ENCODE measurements at places on chromosomes 6 and 20.

GRCh38 chr6:24931718-24932691 is 3.8 kb downstream of the RIPOR2 start:
- no peak for DNase-seq

DNA sequence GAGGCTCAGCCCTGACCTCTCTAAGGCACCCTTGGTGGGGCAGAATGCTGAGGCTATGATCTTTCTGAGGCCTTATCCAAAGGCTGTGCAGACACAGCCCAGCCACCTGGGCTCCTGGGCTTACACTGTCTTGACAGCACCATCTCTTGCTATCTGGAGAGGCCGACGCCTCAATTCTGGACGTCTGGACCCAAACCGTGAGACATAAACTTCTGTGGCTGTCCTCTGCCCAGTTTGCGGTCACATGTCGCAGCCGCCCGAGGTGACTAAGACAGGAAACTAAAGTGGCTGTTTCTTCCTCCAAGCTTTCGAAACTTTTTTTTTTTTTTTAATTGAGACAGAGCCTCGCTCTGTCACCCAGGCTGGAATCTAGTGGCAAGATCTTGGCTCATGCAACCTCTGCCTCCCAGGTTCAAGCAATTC is 49.3 kb downstream of the PRR18 start:
- no peak for DNase-seq

GRCh38 chr20:48227381-48227780 is 442.1 kb upstream of the SULF2 start:
- no peak for DNase-seq

DNA sequence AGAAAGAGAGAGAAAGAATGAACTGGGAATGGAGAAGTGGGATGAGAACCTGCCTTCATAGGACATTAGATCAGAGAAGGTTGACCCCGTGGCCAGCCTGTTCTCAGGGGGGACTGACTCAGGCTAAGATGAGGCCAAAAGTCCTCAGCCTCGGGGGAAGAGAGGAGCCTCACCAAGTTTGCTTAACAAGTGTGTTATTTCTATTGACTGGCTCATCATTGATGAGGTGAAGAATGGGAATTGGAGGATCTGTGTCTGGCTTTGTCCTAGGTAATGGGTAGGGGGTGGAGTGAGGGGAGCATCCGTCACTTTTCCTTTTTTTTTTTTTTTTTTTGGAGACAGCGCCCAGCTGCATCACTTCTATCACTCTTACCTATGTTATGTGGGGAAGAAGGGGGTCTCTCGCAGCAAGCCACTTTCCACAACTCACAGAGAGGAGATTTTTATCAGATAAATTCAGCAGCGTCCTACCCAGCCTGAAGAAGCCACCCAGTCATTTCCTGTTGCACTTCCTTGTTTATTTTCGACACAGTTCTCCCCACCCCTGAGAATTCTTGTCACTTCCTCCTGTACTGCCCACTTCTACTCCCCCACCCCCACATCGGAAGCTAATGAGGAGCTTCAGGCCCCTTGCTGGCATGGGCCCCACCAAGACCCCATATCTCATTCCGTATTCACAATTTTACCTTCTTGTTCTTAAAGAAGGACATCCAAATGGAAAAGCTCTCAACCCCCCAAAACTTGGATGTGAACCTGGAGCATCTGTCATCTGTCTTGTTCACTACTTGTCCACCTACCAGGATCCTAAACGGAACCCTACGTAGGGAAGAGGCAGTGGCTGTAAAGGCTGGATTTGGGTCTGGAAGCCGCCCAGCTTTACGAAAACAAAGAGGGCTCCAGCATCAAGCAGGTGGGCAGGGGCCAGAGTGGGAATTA is 2.8 kb upstream of the RNASET2 start:
- no peak for DNase-seq

DNA sequence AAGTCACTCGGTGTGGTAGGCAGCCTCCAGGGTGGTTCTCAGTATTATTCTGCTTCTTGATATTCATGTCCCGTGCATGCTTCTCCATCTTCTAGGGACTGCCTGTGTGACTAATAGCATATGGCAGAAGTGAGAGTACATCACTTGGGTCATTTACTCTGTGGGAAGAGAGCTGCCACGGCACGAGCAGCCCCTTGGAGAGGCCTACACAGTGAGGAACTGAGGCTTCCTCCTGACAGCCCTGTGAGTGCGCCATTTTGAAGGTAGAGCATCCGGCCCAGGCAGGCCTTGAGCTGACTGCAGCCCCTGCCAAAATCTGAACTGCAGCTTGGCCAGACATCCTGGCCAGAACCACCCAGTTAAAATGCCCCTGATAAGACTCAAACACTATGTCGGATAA is 17.3 kb upstream of the MCUR1 start:
- no peak for DNase-seq

DNA sequence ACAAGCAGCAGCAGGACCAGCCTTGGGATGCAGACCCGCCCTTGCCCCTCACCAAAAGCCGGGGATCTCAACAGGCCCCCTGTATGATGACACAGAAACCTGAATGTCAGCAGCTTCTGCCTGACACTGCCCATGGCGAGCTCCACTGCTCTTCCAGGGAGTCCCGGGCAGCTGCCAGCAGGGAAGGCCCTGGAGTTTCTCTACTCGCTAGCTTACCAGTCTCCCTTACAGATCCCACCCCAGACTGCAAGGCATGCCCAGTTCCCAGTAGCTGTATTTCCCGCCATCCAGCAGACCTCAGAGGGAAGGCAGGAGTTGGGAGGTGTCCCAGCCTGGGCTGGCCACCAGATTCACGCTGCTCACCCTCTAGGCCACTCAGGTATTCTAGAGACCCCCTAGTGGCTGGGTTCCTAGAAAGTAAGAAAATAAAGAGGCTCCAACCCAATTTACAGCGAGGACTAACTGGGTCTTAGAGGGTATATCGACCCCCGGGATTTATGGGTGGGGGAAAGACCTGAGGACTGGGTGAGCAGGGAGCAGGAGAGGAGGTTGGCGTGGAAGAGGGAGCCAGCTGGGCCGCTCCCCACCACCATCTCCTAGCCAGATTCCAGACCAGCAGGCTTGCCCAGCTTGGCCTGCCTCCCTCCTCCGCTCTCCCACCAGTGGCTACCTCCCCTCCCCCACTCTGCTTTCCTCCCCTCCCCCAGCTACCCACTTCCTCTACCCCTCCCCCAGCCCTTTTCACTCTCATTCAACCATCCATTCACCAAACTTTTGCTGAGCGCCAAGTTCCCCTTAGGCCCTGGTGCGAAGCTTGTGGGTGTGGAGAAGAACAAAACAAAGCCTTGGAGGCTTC is 9.7 kb upstream of the HMGA1 start:
- DNase-seq = no peak

DNA sequence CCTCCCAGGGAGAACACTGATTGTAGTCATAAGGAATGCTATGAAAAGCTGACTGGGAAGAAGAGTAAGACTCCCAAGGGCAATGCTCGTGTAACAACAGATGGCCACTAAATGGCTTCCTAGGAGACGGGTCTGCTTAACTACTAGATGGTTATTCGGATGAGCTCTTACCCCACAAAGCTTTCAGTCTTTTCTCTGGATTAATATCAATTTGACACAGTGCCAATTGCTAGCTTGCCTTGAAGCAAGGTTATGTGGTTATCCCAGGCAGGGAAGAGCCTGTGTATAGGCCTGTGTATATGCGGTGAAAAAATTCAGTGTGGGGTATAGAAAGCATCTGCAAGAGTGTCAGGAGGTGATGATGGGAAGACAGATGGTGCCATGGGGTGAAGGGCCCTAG is 86.4 kb upstream of the NOX3 start:
- DNase-seq = no peak

- DNase-seq = no peak
Observed at GRCh38 chr6:134753001-134753400, 196.9 kb downstream of the ALDH8A1 start.

DNA sequence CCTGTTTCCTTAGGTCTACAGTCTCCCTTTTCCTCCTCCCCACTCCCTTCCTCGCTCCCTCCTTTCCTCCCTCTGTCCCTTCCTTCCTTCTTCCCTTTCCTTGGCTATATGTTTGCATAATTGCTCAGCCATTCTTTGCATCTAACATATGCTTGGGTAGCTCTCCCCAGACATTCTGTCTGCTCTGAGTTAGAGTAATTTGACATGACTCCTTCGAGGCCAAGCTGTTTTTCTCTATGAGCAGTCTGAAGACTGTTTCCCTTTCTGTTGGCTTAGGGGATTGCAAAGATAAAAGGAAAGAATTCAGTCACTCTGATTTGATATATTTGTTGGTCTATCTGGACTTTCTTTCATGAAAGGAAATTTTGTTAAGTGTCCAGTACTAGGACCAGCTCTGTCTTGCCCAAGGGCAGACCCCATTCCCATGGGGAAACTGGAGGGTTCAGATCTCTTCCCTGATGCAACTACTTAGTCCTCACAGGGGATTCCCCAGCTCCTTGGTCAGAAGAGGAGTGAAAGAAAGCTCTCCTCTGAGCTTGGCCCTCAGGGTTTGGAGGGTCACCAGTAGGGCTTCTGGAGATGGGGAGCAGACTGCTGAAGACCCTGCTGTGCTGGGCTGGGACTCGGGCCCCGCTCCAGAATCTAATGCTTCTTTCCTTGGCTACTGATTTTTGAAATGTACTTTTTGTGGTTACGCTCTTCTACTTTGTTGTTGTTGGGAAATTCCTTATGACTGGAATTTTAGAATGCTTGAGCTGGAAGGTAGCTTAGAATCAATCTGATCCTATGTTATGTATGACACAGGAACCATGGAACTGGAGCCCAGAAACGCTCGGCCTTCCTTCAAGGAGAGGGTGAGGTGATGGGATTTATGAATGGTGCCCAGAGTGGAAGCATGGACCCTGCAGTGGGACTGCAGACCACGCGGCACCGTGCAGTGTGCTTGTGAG is 63.7 kb upstream of the SLC22A23 start:
- DNase-seq = no peak

DNA sequence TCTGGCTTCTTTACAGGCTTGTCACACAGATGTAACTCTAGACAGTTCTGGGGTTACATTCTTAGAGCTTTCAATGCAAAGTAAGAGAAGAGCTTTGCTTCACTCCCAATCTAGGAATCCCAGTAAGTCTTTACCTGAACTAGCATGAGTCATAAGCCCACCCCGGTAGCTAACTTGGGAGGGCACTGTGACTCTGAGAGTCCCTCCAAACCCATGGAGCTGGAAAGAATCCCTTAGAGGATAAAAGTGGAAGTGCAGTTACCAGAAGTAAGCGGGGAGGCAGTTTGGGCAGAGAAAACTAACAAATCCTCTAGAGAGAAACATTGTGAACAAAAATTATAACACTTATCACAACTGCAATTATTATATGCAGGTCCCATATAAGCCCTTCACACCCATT is 84.0 kb upstream of the SMLR1 start:
- no peak for DNase-seq

GRCh38 chr20:14193885-14194284 is 143.5 kb downstream of the FLRT3 start:
- DNase-seq = no peak

GRCh38 chr6:1285556-1285955 is 26.3 kb upstream of the FOXQ1 start:
- no peak for DNase-seq

DNA sequence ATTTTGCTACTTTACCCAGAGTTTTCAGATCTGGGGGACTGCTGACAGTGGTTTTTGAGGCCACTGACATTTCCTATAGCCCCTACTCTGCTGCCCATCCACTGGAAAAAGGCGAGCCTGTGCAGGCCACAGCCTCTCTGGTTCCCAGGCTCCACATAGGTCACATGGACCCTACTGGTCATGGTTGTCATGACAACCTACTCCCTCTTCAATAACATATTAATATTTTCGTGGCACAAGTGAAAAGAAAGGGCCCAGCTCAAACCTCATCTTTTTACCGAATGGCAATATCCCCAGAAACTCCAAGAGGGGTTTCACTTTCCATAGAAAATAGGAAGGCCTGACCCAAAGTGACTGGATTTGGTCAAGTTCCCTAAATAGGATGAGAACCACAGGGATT is 11.0 kb upstream of the FOXO3 start:
- no peak for DNase-seq

- peak; percentile 26 for DNase-seq
Observed at GRCh38 chr6:165308926-165309731, at the start of gene C6orf118. Gene C6orf118, minus strand, starts transcription at chr6:165309605. Its CDS starts 19 bp downstream, at chr6:165309586.

DNA sequence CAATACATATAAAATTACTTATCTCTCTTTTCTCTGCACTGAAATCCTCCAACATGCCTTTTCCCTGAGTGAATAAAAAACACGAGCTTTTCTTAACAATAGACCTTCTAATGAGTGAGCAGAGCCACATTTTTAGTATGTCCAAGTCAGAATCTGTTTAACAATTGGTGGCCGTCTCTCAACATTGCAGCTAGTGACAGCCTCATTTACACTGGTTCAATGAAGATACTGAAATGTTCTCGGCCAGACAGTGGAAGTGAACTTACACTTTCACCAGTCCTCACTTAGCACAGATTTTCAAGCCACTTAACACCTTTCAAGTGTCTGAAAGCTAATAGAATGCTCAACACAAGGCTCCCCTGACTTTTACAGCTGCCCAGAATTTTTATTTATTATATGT is 767.1 kb downstream of the KIF16B start:
- DNase-seq = no peak

DNA sequence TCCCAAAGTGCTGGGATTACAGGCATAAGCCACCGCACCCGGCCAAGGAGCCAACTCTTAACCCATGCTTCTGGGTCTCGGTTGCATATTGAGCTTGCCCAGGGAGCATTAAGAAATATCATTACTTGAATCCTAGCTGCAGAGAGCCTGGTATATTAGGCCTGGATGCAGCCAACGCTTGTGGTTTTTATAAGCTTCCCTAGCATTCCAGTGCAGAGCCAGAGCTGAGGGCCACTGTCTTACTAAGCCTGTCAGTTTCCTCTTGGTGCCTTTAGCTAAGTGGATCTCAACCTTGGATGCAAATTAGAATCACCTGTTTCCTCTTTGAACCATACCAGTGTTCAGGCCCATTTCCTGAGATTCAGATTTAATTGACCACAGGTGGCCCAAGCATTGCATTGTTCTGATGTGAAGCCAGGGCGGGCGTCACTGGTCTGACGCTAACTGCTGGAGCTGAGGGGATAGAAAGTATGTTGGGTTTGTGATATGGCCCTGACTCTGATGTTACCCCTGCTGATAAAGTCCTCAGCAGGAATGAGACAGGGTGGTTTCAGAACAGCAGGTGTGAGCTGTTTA is 76.3 kb downstream of the BTBD3 start:
- no peak for DNase-seq

- no peak for DNase-seq
Observed at GRCh38 chr6:7232351-7232750, 80.6 kb downstream of the SSR1 start.

DNA sequence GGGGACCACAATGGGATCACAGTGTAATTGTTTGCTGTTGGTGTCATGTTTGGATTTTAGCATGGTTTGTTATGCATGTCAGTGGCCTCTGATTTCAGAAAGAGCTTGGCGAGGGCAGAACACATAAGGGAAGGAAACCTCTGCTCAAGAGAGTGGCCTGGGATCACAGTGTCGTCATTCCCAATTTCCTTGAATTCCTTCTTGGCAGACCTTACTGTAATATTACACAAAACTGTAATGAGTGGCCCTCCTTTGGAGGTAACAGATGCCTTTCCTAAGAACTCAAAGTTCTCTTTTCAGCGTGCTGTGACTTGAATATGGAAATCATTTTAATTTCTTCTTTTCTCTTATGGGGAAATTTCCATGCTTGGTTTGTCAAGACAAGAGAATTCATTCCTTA is 46.9 kb downstream of the JAG1 start:
- no peak for DNase-seq

GRCh38 chr20:22346716-22347115 is 237.7 kb downstream of the FOXA2 start:
- DNase-seq = no peak

GRCh38 chr6:4185846-4186245 is 50.5 kb upstream of the ECI2 start:
- no peak for DNase-seq

- no peak for DNase-seq
Observed at GRCh38 chr6:30156774-30157173, 4.2 kb downstream of the TRIM10 start.

- DNase-seq = no peak
Observed at GRCh38 chr6:152540381-152540780, 96.8 kb downstream of the SYNE1 start.
